ENCODE measurements at places on chromosomes 3 and 15. TPM values are rescaled to one million over a fixed set of nuclear protein-coding genes. Genes with fewer than 3 reads are reported as not detected.

EOMES gene
- not detected for total RNA-seq

ALPK3 gene
- total RNA-seq, result 36.2 TPM

PROS1 gene
- total RNA-seq, result 5.2 TPM

LRRIQ4 gene
- total RNA-seq, result not detected

- no peak overlapping the region for H3K4me3 ChIP-seq
- no peak for DNase-seq
- H3K27ac ChIP-seq, result no peak overlapping the region
- H3K27me3 ChIP-seq, result no peaks in the 10 kb centered on the region
These were observed 2.0 kb upstream of the PFKFB4 start for GRCh38 chr3:48558493-48559134.

DNA sequence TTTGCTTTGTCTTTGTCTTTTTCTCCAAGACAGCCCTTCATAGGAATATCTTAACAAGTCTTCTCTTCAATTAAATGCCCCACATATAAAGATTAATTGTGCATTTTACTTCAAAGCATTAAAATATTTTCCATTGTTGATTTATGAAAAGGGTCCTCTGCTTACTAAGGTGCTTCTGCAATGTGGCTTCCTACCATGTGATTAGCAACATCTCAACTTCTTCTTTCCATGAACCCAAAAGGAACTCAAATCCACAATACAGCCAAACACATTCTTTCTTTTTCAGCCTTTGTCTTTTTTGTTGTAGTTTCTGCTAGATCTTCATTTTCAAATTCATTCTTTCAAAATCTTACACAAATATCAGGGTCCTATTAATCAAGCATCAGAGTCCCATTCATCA, 309.2 kb downstream of the NSUN3 start:
- H3K27me3 ChIP-seq, result no peaks in the 10 kb centered on the region
- H3K4me1 ChIP-seq, result no peaks in the 10 kb centered on the region
- DNase-seq, result no peak
- no peak overlapping the region for H3K4me3 ChIP-seq
- no peak overlapping the region for H3K27ac ChIP-seq
- no peaks in the 10 kb centered on the region for H3K36me3 ChIP-seq

GRCh38 chr3:187902936-187903335, 157.7 kb upstream of the BCL6 start:
- no peak for DNase-seq
- H3K36me3 ChIP-seq, result no peaks in the 10 kb centered on the region
- H3K4me1 ChIP-seq, result no peaks in the 10 kb centered on the region
- no peak overlapping the region for H3K4me3 ChIP-seq
- H3K27ac ChIP-seq, result no peak overlapping the region

- H3K27me3 ChIP-seq, result no peaks in the 10 kb centered on the region
- H3K4me3 ChIP-seq, result no peak overlapping the region
- H3K4me1 ChIP-seq, result no peaks in the 10 kb centered on the region
- no peak for DNase-seq
- no peaks in the 10 kb centered on the region for H3K36me3 ChIP-seq
These were observed 74.5 kb downstream of the CPNE4 start for GRCh38 chr3:131960324-131960723.

DNA sequence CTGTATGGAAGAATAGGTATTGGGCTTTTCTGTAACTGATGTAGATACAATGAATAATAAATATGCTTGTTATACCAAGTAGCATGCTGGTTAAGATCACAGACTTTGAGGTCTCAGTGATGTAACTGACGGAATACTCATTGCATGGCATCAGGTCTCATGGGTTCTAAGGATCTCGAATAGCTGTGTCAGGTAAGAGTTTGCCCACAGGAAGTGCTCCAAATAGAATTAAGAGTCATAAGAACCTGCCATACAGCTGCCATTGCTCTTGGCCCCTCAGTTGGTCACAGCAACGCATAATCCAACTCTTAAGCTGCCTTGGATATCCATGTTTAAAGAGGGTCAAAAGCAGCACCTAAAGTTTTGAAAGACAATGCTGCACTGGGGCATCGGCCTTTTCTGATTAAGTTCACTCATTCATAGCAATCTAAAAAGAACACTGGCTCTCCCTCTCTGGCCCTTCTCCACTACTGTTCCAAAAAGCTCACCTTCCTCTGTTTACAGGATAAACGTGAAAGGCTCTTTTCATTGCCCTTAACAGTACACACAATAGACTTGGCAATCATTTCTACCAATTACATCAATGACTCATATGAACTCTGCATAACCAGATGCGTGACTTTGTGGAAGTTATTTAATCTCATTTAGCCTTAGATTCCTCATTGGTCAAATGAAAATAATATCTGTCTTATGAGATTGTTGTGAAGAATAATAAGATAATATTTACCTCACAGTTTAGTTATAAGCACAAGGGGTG, 74.6 kb downstream of the ZBTB20 start:
- DNase-seq, result peak; percentile 88
- no peaks in the 10 kb centered on the region for H3K27me3 ChIP-seq
- H3K4me3 ChIP-seq, result no peak overlapping the region
- no peaks in the 10 kb centered on the region for H3K36me3 ChIP-seq

DNA sequence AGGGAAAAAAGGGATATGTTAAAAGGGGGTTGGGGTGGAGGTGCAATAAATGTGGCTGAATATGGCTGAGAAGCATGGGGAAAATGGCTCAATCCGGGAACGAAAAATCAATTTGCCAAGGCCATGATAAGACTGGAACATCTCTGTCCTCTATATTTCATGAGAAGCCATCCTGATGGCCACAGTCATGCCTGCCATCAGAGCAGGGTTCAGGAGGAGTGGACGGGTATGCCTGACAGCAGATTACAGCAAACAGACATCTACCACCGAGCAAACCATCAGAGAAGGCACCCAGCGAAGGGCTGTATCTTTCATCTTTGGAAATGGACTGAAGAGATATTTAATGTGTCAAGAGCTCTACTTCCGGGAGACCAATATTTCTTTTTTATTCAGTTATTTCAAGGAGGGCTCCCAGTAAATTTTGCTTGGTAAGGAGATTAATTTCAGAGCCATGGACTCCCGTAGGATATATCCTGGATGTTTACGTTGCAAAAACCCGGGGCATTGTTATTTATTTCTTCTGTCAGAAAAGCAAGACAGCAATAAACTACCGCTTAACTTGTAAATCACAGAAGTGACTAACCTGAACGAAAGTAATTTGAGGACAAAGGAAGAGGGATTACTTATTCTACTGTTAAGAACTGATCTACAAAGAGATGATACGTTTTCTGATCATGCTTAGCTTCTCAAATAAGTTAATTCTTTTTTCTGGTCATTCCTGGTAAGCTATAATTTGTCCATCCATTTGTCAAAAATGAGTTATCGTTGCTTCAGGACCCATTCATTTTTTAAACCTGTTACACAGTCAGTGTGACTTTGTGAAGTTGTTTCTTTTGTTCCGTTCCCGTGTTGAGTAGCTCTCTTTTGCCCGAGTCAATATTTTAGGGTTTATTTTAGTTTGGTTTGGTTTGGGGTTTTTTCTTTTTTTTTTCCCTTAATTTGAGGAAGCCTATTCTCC, 80.6 kb upstream of the CHD2 start:
- peaks cover 9% of the 10 kb centered on the region for H3K4me1 ChIP-seq
- H3K27ac ChIP-seq, result peak overlapping the region; percentile 64
- H3K36me3 ChIP-seq, result no peaks in the 10 kb centered on the region
- no peaks in the 10 kb centered on the region for H3K27me3 ChIP-seq
- peak overlapping the region; percentile 19 for H3K4me3 ChIP-seq

GRCh38 chr3:144499001-144499930, 527.6 kb downstream of the DIPK2A start:
- DNase-seq, result peak; percentile 72
- H3K36me3 ChIP-seq, result no peaks in the 10 kb centered on the region
- H3K4me3 ChIP-seq, result no peak overlapping the region
- H3K4me1 ChIP-seq, result peaks cover 13% of the 10 kb centered on the region

GRCh38 chr3:43859766-43860165, 169.0 kb downstream of the ABHD5 start:
- H3K4me3 ChIP-seq, result no peak overlapping the region
- DNase-seq, result no peak
- H3K27ac ChIP-seq, result no peak overlapping the region
- H3K36me3 ChIP-seq, result no peaks in the 10 kb centered on the region
- H3K4me1 ChIP-seq, result no peaks in the 10 kb centered on the region

GRCh38 chr15:41503669-41504010, 10.0 kb downstream of the ITPKA start:
- H3K4me3 ChIP-seq, result no peak overlapping the region
- H3K4me1 ChIP-seq, result peaks cover 15% of the 10 kb centered on the region
- no peak overlapping the region for H3K27ac ChIP-seq
- peaks cover 23% of the 10 kb centered on the region for H3K27me3 ChIP-seq

DNA sequence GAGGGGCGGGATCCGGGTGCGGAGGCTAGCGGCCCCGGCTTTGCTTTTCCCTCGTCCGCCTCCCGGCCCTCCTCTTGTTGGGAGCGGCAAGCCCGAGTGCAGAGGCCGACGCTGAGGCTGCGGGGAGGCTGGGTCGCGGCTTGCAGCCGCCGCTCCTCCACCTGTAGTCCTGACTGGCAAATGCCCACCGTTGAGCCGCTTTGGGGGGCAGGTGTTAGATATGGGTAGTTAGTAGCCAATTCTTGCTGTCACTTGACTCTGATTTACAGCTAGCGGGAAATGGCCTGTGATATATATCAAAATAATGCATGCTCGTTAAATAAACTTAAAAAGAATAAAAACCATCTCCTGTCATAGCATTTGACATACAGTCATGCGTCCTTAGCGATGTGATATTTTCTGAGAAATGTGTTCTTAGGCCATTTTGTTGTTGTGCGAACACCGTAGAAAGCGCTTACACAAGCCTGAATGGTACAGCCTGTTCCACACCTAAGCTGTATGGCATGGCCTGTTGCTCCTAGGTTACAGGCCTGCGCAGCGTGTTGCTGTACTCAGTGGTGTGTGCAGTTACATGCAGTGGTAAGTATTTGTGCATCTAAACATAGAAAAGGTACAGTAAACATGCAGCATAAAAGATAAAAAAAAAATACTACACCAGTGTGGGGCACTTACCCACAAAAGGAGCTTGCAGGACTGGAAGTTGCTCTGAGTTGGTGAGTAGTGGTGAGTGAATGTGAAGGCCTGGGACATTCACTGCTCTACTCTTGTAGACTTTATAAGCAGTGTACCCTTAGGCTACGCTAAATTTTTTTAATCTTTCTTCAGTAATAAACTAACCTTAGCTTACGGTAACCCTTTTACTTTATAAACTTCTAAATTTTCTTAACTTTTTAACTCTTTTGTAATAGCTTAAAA, 873 bp downstream of the CAPN7 start:
- H3K4me1 ChIP-seq, result peaks cover 6% of the 10 kb centered on the region
- no peaks in the 10 kb centered on the region for H3K36me3 ChIP-seq
- peak overlapping the region; percentile 66 for H3K27ac ChIP-seq

DNA sequence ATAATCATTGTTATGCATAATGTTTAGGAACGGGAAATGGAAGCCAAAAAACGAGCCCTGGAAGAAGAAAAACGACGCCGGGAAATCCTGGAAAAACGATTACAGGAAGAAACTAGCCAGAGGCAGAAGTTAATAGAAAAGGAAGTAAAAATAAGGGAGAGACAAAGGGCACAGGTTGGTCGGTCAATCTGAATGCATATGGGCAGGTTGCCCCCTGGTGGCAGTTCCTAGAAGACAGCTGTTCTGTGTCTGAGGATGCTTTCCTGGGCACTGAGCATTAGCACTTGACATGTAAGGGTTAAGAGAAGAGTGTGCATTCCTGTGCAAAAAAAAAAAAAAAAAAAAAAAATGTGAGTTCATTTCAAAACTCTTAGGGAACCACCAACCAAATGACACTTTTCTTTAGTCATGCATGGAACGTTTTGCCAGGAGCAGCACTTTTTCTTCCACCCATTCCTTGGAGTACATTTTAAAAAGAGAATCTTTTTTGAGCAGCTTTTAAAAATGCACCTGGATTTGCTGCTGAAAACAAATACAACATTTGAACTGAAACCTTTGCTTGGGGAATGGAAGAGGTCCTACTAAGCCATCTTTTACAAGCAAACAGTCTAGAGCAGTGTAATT, 11.1 kb upstream of the ABHD10 start:
- no peaks in the 10 kb centered on the region for H3K27me3 ChIP-seq
- H3K27ac ChIP-seq, result peak overlapping the region; percentile 88
- H3K4me3 ChIP-seq, result no peak overlapping the region
- peaks cover 10% of the 10 kb centered on the region for H3K36me3 ChIP-seq

GRCh38 chr3:43729707-43730414, 39.1 kb downstream of the ABHD5 start:
- peaks cover 2% of the 10 kb centered on the region for H3K4me1 ChIP-seq
- no peak overlapping the region for H3K4me3 ChIP-seq
- H3K36me3 ChIP-seq, result no peaks in the 10 kb centered on the region
- no peaks in the 10 kb centered on the region for H3K27me3 ChIP-seq
- no peak for DNase-seq

DNA sequence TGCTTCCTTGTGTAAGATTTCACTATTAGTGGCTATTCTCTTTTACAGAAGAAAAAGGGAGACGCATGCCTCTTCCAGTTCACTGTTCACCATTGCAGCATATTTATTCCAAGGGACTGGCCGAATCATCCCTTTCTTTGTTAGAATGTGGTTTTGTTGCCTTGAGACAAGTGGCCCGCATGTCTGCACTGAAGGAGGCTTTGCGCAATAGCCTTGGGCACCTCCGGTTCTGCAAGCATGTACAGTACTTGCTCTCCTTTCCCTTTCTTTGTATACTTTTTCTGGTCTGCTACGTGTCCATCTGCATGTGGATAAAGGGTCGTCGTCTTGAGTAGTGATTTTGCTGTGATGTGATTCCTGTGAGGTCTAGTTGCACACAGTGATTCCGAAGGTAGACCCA, 43.0 kb downstream of the FLNB start:
- no peak for DNase-seq
- H3K36me3 ChIP-seq, result peaks cover 3% of the 10 kb centered on the region
- peaks cover 74% of the 10 kb centered on the region for H3K4me1 ChIP-seq
- peak overlapping the region; percentile 98 for H3K27ac ChIP-seq

- no peaks in the 10 kb centered on the region for H3K27me3 ChIP-seq
- peaks cover 25% of the 10 kb centered on the region for H3K36me3 ChIP-seq
- H3K4me1 ChIP-seq, result no peaks in the 10 kb centered on the region
- H3K4me3 ChIP-seq, result no peak overlapping the region
- DNase-seq, result no peak
These were observed 10.7 kb downstream of the NFKBIZ start for GRCh38 chr3:101859882-101860448.

DNA sequence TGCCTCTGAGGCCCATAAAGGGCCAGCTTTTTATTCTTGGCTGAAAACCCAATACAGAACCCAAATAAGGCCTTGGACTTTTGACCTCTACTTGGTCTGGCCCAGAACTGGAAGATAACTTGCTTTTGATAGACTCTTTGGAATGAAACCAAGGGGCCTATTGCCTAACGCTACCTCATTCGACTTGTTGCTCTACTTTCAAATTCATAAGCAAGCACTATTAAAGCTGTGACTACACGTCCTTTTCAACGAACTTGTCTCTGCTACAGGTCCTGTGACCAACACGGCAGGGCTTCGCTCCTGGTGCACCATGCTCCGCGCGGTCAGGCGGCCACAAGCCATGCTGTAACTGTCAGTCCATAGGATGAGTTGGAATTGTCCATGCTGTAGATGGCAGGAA, 385.4 kb downstream of the MFSD1 start:
- no peaks in the 10 kb centered on the region for H3K36me3 ChIP-seq
- no peak for DNase-seq
- H3K27me3 ChIP-seq, result no peaks in the 10 kb centered on the region
- peaks cover 27% of the 10 kb centered on the region for H3K4me1 ChIP-seq

Data from endothelial cell of umbilical vein (primary cell).